ENCODE measurements at places on chromosomes 3 and 15.

GRCh38 chr15:60781211-60781713 is 302.3 kb upstream of the ICE2 start:
- DNase-seq, result no peak

GRCh38 chr15:41231422-41232226 is 556 bp downstream of the CHP1 start:
- no peak for DNase-seq

GRCh38 chr3:189316296-189317019 is 144.7 kb downstream of the TPRG1 start:
- no peak for DNase-seq

GRCh38 chr3:58173669-58174398 is 36.9 kb downstream of the DNASE1L3 start:
- no peak for DNase-seq

GRCh38 chr3:31232055-31233025 is 300.4 kb upstream of the STT3B start:
- no peak for DNase-seq

Measured in stimulated activated CD8-positive, alpha-beta memory T cell treated with anti-CD3 and anti-CD28 coated beads, Interleukin-4, amount 100 ng/mL, for 1 hour (primary cell).